Astrocyte of the cerebellum (primary cell): ENCODE measurements at places on chromosomes 4 and X.

DNA sequence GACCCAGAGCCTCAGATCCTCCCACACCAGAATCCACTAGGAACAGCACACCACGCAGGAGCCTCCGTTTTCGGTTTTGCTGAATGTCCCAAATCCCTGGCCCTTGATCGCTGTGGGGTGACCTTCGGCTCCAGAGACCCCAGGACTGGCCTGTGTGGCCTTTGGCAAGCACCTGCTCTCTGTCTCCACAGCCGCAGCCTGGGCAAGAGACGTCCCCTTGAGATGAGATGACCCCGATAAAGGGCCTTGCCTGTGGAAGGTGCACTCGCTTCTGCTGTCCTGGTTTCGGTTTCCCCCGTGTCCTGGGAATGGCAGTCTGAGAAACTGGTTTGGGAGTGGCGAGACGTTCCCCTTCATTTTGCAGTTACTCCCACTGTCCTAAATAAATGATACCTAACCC is 9.6 kb downstream of the PSAPL1 start:
- DNase-seq: no peak

- DNase-seq: no peak
Observed at GRCh38 chr4:152187693-152188092, 348.2 kb downstream of the FBXW7 start.

- DNase-seq: peak; percentile 96
Observed at GRCh38 chr4:169351872-169352271, 81.1 kb upstream of the SH3RF1 start.

- DNase-seq: no peak
Observed at GRCh38 chr4:182147391-182147790, 95.8 kb upstream of the TENM3 start.

- no peak for DNase-seq
Observed at GRCh38 chr4:149120331-149121022, 678.3 kb upstream of the NR3C2 start.

- no peak for DNase-seq
Observed at GRCh38 chr4:1249731-1250526, 999 bp upstream of the CTBP1 start.

- peak; percentile 93 for DNase-seq
Observed at GRCh38 chr4:17142232-17142711, 243.8 kb upstream of the LDB2 start.

- DNase-seq: no peak
Observed at GRCh38 chr4:122899682-122900081, 22.7 kb downstream of the NUDT6 start.

DNA sequence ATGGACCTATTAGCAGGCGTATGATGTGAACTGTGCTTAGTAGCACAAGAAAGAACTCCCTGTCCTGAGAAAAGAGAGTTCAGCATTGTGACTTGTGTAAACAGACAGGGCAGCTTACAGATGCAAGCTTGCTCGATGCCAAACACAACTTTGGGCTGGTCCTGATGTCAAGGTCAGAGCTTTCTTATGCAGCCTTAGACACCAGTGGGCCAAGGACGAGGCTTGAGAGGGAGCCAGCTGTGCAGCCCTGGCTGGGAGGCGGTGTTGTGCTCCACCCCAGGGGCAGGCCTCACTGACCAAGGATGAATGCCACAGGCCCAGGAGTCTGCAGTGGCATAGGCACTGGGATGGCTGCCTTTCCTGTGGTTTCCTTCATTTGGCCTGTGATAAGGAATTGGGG is 35.4 kb downstream of the JADE1 start:
- DNase-seq: no peak

DNA sequence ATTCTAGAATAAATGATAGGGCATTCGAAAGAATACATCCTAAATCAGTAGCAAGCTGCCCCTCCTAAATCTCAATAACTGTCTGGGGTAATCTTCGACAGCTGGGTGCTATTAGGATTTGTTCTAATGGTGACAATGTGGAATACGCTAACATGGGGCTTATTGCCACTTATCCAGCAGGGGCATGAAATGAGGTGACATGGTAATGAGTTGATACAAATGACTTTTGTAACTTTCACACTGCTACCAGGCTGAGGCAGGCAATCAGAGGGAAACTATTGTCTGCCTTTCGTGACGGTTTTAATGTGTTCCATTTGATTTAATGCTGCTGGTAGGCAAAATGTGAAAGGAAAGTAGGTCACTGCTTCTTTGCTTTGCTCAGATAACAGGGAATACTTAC is 1047.4 kb upstream of the PABPC4L start:
- no peak for DNase-seq

DNA sequence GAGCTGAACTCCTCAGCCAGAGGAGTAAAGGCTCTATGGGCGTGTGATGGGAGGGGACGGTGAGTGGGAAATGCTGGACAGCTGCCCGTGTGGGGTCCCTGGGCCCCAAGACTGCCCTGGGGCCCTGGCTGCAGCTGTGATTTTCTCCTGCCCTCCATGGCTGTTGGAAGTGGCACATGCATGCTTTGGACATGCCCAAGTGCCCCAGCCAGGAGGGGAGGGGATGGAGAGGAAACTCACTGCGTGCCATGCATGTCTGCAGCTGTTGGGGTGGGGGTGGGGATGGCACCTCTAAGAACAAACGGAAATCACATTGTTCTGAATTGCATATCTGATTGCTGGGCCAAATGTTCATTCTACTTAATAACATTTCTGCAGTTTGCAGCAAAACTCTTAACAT is 52.4 kb downstream of the MID2 start:
- no peak for DNase-seq

DNA sequence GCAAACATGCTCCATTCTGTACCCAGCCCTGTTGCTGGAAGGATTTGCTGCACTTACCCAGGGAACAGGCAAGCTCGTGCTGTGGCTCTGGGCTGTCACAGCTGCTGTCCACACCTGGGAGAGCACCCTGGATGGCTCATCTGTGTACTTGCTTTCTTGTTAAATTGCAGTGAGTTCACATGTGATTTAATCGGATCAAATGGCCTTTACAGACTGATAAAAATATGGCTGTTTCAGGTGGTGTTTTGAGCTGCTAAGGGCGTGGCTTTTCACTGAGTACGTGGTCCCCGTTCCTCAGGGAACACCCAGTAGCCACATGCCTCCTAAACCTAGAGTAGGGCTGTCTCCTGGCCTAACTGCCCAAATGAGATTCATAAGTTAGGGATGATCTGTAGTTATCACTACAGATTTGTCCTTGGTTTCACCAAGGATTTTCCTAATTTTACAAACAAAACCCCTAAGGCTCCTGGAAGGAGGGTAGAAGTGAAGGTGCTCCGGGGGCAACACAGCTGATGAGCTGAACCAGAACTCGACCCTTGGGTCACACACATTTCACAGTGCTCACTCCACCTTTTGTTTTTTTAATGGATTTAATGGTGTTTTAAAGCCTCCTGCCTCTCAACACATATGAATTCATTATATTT is 13.7 kb downstream of the KLKB1 start:
- no peak for DNase-seq

GRCh38 chr4:147651563-147651962 is 32.4 kb downstream of the PRMT9 start:
- DNase-seq: no peak

DNA sequence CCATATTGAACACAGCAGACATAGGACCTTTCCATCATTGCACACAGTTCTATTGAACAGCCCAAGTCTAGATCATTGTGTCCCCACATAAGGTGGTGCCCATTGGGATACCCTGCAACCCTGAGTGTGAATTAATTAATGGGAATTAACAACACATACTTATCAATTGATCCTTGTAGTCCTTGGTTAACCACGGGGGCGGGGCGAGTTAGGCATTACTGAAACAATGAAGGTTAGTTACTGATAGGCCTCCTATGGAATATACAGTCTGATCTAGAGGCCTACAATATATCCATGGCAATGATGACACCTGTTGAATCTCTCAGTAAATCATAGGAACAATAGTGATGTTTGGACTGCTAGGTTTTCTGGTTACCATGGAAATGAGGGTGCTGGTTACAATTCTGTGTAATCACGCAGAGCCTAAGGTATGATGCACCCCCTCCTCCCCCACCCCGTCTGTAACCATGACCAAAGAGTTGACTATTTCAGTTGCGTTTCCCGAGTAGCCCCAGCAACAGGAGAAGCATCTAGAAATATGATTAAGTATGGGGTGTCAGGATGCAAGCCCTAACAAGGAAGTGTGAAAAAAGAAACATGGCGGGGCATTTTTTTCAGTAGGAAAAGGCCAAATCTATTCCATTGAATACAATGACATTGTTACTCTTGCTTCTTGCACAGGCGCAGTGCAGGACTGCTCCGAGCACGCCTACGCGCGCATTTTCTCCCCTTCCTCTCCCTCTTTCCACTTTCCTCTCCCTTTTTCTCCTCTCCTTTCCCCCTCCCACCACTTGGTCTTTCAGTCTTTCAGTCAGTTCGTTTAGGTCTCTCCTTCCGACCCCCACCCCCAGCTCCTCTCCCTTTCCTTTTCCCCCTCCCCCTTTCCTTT is 677 bp upstream of the NONO start:
- DNase-seq: peak; percentile 1

- no peak for DNase-seq
Observed at GRCh38 chrX:54891573-54891972, 29.1 kb upstream of the TRO start.

DNA sequence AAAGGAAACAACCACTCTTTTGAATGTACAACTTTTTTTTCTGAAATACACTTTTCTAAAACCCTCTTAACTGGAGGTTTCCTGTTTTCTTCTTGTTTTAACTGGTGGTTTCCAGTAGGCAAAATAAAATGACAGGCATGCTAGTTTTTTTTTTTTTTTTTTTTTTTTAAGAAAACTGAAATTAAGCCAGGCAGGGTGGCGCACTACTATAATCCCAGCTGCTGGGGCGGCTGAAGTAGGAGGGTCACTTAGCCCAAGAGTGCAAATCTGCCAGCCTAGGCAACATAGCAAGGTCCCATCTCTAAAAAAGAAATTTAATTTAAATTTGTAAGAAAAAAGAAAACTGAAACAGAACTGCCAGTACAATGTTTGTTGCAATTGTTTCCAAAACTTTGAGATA is 44.0 kb downstream of the TMEM144 start:
- no peak for DNase-seq

DNA sequence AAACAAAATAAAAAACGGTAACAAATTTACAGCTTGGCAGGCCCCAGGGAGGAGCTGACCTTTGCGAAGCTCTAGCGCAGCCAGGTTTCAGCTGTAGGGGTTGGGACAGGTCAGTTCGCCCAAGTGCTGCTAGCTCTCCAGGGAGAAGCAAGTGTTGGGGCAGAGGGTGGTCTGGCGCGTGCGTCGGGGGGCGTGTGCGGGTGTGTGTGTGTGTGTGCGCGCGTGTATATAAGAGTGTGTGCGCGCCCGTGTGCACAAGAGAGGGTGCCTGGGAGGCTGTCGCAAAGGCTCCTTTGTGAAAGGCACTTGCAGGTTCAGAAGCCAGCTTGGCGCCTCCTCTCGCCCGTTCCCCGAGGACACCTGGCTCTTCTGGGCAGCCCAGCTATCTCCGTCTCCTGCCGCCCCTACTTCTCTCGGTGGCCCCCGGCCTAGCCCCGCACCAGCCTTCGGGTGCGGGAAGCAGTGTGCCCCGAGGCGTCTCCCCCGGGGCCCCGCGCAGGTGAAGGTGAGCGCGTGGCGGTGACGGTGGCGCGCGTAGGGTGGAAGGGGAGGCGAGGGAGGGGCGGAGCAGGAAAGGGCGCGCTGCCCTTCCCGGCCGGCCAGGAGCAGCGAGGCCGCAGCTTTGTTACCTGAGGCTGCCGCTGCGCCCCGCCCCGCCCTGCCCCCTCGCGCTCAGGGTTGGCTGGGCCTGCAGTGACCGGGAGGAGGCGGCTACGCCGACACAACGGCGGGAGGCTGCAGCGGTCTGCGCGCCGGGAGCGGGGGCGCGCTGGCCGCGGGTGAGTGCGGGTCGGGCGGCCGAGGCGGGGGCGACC is at the start of gene FHDC1:
Gene FHDC1 (plus strand): TSS at position 693 of the 815 bp plus-strand sequence. CDS start 6,735 bp downstream, outside the sequence.
- DNase-seq: no peak

GRCh38 chr4:97770222-97770621 is 373.1 kb downstream of the STPG2 start:
- DNase-seq: no peak

DNA sequence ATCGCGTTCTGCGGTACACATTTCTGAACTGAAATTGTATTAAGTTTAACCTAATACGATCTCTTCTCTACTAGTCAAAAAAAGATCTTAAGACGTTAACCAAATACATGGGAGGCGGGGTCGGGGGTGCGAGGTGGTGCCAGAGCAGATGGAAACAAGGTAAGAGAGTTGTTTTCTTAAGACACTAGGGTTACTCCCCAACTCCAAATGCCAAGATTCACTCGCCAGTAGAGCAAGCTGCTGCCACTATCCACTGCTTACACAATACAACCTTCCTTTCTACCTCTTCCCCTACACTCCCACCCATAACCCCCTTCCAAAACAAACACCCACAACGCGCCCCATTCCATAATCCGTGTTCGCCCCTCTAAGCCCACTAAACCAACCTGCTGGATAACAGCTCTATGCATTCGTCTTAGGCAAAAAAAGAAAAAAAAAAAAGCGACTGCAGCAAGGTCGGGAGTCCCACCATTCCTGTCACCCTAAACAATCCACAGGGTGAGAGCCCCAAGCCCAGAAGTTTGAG is 1.3 kb downstream of the LCORL start:
- DNase-seq: no peak

DNA sequence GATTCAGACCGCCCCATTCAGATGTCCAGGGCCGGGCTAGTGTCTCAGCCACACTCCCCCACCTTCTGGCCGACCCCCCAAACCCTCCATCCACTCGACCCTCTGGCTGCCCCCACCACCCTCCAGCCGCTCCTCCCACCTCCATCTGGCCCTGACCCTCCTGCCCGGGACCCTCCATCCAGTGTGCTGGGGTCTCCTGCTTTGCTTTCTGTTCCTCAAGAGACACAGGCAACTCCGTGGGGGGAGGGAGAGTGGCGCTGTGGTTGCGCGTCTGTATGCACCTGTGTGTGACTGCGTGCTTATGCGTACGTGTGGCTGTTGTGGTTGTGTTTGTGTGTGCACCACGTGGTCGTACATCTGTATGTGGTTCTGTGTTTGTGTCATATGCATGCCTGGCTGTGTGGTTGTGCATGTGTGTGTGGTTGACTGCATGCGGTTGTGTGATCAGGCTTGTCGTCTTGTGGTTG is 33.3 kb downstream of the CPLX1 start:
- DNase-seq: no peak

DNA sequence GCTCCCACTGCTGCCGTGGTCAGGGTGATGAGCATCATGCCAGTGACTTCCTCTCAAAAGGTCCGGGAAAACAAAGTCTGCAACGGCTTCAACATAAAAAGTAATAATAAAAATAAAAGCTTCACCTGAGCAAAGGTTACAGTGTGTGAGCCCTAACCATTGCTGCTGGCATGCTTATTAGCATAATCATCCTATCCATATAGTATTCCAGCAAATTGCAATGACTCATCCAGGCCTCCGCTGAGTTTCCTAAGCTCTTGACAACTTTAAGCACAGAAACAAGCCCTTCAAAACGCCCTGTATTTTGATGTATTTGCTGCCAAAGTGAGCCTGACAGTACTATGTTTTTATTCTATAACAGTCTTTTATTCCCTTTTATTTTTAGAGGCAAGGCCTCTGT is 100.5 kb downstream of the AASDH start:
- DNase-seq: no peak

DNA sequence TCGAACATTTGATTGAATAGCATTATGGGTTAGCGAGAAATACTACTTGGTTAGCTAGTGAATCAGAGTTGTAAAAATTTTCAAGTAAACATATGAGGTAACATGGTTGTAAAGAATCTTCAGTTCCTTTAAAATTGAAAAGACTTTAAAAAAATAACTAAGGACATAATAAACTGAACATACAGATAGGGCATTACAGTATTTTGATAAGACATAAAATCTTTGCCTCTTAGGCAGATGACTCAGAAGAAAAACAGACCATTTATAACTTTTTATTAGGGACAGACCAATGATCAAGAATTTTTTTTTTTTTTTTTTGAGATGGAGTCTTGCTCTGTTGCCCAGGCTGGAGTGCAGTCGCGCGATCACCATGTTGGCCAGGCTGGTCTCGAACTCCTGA is 43.1 kb downstream of the PNMA5 start:
- DNase-seq: no peak
